Left lung (tissue), 14 donors: ENCODE measurements at places on chromosomes 16 and 17. TPM values are rescaled to one million over a fixed set of nuclear protein-coding genes. Genes with fewer than 3 reads are reported as not detected.

The SLC25A10 gene
- total RNA-seq, result 11.1 TPM

The SLC16A5 gene
- 45.1 TPM for total RNA-seq

The TNFRSF17 gene
- total RNA-seq, result 1.2 TPM

The WSB1 gene
- 294 TPM for total RNA-seq

The SMG6 gene
- 32.3 TPM for total RNA-seq

The HCFC1R1 gene
- total RNA-seq, result 66.6 TPM

The CLEC3A gene
- not detected for total RNA-seq

The HOXB9 gene
- total RNA-seq, result not detected

The ZNF830 gene
- total RNA-seq, result 11.8 TPM
